ENCODE measurements at places on chromosomes 7 and 10.

- DNase-seq: no peak
Measured at GRCh38 chr10:32959006-32959920, 1.2 kb upstream of the ITGB1 start.

GRCh38 chr7:101593556-101593955 is 35.5 kb downstream of the MYL10 start:
- DNase-seq: no peak

- no peak for DNase-seq
Measured at GRCh38 chr10:35639728-35640401, 2.2 kb downstream of the FZD8 start.

- DNase-seq: no peak
Measured at GRCh38 chr7:82291931-82292330, 151.6 kb downstream of the CACNA2D1 start.

DNA sequence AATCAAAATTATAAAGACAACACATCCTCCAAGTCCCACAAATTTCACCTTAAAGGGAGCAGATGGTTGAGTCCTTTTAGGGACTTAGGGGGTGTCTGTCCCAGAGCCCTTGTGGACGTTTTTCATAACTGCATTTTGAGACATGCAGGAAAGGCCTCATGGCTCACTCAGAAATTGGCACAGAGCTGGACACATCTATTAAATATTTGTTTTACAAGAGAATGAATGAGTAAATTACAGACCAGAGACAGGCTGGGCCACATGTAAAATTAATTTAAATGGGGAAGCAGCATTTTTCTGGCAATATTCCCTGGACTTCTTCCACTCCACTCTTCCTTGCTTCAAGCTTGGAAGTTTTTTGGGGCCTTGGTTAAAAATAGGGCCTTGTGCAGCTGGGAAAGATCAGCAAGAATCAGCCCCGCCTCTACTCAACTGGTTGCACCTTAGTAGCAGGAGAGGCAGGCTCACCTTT is 20.0 kb downstream of the LAMB1 start:
- DNase-seq: no peak

DNA sequence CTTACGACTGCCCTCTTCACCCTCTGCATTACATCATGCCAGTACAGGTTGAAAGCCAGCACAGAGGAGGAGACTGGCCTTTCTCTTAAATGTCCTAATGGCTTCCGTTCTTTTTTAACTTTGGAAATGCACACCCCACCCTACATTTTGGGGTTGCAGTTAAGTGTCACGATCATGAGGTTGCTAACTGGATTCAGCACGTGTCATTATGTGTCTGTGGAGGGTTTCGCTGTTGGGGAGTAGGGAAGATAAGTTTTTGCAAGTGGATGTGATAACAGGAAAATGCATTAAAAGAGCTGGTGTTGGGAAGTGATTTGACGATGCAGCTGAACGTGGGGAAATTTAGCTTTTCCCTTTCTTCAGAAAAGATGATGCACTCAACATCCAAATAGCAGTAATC is 135.9 kb downstream of the LRRC4 start:
- DNase-seq: no peak

- no peak for DNase-seq
Measured at GRCh38 chr7:19932549-19933249, 159.3 kb upstream of the TMEM196 start.

DNA sequence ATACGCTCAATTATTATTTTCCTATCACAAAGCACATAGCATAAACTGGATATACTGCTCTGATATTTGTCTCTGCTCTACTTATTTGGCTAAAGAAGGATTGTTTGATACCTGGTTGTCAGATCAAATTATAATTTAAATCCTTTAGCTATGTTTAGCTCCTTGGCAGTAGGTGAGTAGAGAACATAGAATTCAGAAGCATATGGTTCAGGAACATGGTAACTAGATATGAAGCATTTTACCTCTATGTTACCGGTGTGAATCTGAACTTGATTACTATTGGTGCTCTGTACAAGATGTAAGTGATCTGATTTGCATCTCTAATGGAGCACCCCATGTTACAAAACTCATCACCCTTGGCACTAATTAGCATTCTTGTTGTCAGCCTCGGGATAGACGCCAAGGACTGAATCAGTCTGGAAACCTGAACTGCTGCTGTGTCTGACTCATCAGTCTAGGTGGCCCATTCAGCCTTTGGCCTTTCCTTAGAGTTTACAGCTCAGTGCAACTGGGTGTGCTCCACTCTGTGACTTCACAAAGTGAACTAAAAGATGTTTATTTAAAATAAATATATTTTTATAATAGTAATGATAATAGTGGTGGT is 12.3 kb upstream of the MYPN start:
- no peak for DNase-seq

DNA sequence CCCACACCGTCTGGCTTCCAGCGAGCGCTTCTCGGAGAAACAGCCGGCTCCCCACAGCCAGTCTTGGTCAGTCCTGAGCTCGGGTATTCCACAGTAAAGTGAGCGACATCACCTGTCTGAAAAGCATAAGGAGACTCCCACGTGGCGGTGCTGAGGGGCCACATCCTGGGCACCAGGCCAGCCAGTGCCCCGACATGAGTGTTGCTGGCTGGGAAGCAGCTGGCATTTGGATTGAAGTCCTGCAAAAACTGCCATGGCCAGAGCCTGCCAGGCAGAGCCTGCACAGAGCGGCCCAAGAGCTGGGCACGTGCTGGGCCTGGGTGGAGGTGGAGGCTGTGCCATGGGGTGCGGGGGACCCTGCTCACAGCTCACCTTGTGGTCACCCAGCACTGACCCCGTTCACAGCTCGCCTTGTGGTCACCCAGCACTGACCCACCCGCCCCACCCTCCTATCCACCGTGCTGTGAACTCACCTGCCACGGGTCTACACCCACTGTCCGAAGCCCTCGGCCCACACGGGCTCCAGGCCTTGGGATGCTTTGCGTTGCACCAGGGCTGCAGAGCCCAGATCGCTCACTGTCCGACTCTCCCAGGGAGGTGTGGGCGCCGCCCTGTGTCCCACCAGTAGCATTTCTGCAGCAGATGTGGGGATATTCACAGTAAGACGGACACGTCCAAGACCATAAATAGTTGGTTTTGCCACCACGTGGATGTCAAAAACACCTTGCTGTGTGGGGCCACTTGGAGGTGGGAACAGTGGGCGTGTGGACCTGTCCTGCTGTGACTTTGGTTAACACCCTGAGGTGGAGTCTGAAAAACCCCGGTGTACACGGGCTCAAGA is 48.8 kb downstream of the PITRM1 start:
- DNase-seq: no peak

- DNase-seq: no peak
Measured at GRCh38 chr10:123890226-123890625, 1.4 kb downstream of the CPXM2 start.

- no peak for DNase-seq
Measured at GRCh38 chr7:92783260-92784201, 52.8 kb downstream of the CDK6 start.

- no peak for DNase-seq
Measured at GRCh38 chr10:99297033-99297432, 32.1 kb upstream of the CNNM1 start.

DNA sequence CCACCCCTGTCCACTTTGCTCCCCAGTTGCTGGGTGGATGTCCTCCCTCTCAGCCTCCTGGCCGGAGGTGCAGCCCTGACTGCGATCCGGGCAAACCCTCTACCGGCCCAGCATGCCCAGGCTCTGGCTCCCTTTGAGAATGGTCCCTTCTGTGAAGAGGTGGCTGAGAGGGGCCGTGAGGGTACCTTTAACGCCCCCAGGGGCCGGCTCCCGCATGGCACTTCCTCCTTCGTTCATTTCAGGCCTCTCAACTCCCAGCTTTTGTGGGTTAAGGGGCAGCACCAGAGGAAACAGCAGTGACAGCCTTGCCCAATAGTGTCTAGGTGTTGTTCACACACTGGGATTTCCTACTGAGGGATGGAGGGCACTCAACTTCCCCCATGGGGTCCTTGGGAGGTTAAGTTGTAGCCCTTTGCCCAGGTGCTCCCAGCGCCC is 33.2 kb upstream of the HABP2 start:
- no peak for DNase-seq

DNA sequence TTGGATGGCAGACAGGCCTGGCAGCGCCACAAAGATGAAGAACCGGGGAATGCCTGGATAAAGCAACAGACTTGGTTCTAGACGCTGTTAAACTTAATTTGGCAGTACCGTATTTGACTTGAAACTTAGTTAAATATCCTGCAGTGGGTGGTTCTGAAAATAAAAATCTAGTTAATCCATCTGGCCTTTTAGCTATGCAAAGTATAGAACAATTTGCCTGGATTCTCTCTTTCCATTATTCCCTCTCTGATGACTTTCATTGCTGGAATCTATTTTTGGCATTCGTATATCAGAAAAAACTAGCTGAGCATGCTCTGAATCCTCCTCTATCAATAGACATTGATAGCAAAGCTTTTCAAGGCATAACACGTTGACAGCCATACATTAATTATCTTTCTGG is 203.6 kb downstream of the MACC1 start:
- no peak for DNase-seq

DNA sequence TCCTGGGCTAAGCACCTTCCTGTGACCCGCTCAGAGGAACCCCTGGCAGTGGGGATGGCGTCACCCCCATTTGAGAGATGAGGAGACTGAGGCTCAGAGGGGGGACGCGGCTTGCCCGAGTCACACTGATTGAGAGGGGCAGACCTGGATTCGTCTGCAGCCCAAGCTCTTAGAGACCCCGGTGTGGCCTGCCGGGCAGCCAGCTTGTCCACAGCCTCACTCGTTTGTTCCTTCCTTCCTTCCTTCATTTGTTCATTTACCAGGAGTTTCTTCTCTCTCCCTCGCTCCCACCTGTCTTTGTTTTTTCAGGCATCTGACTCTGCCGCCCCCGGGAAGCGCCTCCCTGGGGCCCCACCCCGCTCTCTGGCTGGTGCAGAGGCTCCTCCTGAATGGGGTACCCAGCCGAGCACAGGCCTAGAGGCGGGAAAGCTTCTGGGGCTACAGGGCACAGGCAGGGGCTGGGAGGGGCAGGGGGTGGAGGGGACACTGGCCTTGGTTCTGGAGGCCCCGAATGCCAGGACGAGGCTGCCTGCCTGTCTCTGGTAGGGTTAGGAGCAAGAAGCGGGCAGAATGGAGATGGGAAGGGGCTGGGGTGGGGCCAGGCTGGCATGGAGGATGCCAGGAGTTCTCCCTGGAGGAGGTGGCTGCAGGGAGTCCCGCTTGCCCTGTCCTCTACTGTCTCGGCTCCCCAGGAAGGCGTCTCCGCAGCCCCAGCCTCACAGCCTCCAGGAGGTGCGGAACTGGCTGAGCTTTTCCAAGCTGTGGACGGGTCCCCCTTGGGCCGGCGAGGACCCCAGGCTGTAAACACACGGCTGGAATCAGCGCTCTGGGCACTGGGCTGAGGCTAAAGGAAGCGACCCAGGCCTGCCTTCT is 91.6 kb downstream of the UNCX start:
- no peak for DNase-seq

DNA sequence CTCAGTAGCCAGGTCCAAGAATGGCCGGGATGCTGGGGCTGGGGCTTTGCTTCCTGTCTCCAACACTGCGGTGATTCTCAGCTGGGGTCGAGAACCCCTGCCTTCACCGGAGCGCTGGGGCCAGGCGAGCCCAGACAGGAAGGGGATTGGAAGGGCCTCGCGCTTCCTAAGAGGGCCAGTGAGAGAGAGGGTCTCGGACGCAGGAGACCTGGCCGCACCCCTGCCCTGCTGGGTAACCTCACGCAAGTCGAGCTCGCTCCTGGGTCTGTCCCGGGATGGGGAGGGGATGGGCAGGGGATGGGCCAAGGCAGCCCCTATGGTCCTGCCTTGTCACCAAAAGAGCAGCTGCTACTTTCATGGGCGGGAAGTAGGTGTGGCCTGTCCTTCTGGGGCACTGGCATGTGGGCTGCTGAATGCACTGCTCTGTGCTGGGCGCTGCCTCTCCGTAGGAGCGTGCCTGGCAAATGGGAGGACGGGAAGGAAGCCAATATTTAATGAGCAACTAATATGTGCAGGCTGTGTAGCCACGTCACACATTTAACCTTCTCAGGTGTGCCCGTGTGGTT is 20.0 kb downstream of the KCNK18 start:
- DNase-seq: no peak

- DNase-seq: no peak
Measured at GRCh38 chr7:69674701-69675182, 76.5 kb downstream of the AUTS2 start.

DNA sequence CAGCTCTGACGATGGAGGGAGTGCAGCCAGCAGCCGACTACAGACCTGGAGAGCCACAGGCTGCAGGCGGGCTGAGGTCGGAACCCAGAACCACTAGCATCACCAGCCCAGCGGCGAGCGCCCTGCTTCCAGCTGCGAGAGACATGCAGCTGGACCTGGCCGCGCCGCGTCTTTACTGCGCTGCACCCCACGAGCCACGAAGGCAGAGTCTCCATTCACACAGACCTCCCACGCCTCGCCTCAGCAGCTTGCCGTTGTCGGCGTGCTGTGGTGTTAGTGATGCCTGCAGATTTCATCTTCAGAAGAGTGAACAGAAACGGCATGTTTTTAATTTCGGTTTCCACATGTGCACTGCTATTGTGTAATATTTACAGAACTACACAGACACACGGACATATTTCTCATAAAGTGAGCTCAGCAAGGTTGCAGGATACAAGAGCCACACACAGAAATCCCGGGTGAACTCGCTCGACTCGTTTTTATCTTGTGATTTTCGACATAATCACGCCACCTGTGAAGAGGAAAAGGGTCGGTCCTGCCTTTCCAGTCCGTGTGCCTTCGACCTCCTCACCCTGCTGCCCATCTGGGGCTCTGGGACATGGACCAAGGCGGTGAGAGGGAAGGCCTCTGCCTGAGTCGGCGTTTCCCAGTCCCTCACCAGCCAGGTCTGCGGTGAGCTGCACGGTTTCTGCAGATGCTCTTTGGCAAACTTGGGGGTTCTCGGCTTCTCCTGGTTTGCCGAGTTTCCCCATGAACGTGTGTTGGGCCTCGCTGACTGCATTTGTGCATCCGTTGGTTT is 252.2 kb downstream of the ELFN1 start:
- DNase-seq: peak; percentile 57

- no peak for DNase-seq
Measured at GRCh38 chr10:78510566-78511323, 477.1 kb downstream of the RPS24 start.

- DNase-seq: no peak
Measured at GRCh38 chr7:33821970-33822369, 83.4 kb upstream of the BMPER start.

GRCh38 chr10:69382382-69383117 is 34.2 kb downstream of the TACR2 start:
- no peak for DNase-seq

- DNase-seq: no peak
Measured at GRCh38 chr7:101554584-101555268, 74.4 kb downstream of the MYL10 start.

- no peak for DNase-seq
Measured at GRCh38 chr10:93070378-93071176, 3.1 kb upstream of the CYP26A1 start.

GRCh38 chr10:3467052-3467951 is 294.7 kb upstream of the PITRM1 start:
- peak; percentile 6 for DNase-seq

GRCh38 chr10:13560597-13560996 is 26.2 kb upstream of the PRPF18 start:
- DNase-seq: no peak
